Fibroblast of the aortic adventitia (primary cell): ENCODE measurements at places on chromosomes 16 and 17. TPM values are rescaled to one million over a fixed set of nuclear protein-coding genes. Genes with fewer than 3 reads are reported as not detected.

Gene KRT34
- total RNA-seq, result 0.45 TPM in 1 of 2 replicates, not detected in the other

Gene ADORA2B
- 0.90 and 19.3 TPM in 2 replicates for total RNA-seq

Gene CRK
- 70.0 and 106 TPM in 2 replicates for total RNA-seq

Gene TRIM72
- total RNA-seq, result not detected in 2 replicates

Gene CBFA2T3
- total RNA-seq, result not detected in 2 replicates

Gene CACNG3
- total RNA-seq, result not detected in 2 replicates

Gene MYH13
- total RNA-seq, result not detected in 2 replicates

Gene CEP95
- total RNA-seq, result 32.8 and 51.7 TPM in 2 replicates

Gene MT4
- not detected in 2 replicates for total RNA-seq

Gene SLFN14
- not detected in 2 replicates for total RNA-seq

Gene TBL3
- total RNA-seq, result 22.7 and 31.8 TPM in 2 replicates

Gene GNG13
- total RNA-seq, result not detected in 2 replicates
